Naive thymus-derived CD8-positive, alpha-beta T cell (primary cell): ENCODE measurements at places on chromosomes 3 and 15. TPM values are rescaled to one million over a fixed set of nuclear protein-coding genes. Genes with fewer than 3 reads are reported as not detected.
A peak's percentile ranks its signal among the peaks of the same experiment; 100 is the strongest.

GRCh38 chr15:44670087-44670950, 6.9 kb upstream of the SPG11 start:
- H3K27ac ChIP-seq, result peak overlapping the region; percentile 91
- peaks cover 90% of the 10 kb centered on the region for H3K4me1 ChIP-seq
- peak overlapping the region; percentile 49 for H3K4me3 ChIP-seq
- H3K27me3 ChIP-seq, result no peaks in the 10 kb centered on the region
- H3K36me3 ChIP-seq, result peaks cover 4% of the 10 kb centered on the region

GRCh38 chr3:140438736-140439470, 239.0 kb upstream of the TRIM42 start:
- H3K36me3 ChIP-seq, result no peaks in the 10 kb centered on the region
- H3K27ac ChIP-seq, result no peak overlapping the region
- no peaks in the 10 kb centered on the region for H3K4me1 ChIP-seq
- no peak overlapping the region for H3K4me3 ChIP-seq
- no peak for DNase-seq

DNA sequence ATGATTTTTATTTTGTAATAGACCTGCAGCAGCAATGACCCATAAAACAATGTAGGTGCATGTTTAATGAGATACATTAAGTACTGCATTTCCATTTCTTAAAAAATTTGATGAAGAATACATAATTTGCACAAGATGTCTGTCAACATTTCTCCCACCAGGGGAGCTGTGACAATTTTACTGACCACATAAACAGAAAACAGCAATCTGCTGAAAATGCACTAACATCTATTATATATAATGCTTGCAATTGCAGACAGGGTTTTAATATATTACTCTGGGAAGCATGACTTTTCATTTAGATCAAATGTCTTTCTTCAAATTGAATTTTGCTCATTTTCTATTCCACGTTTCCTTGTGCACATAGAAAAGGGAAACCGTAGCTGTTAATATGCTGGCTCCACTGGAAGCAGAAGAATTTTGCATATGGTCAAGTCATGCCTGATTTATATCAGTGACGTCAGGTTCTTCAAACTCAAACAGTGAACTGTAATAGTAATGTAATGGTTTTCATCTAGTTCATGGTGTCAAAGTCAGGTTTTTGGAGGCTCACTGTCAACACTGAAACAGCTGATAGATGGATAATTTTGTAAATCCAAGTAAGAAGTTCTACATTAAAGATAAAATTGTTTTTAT, 79.8 kb upstream of the IGF1R start:
- DNase-seq, result no peak
- no peak overlapping the region for H3K27ac ChIP-seq
- no peaks in the 10 kb centered on the region for H3K4me1 ChIP-seq
- no peak overlapping the region for H3K4me3 ChIP-seq

DNA sequence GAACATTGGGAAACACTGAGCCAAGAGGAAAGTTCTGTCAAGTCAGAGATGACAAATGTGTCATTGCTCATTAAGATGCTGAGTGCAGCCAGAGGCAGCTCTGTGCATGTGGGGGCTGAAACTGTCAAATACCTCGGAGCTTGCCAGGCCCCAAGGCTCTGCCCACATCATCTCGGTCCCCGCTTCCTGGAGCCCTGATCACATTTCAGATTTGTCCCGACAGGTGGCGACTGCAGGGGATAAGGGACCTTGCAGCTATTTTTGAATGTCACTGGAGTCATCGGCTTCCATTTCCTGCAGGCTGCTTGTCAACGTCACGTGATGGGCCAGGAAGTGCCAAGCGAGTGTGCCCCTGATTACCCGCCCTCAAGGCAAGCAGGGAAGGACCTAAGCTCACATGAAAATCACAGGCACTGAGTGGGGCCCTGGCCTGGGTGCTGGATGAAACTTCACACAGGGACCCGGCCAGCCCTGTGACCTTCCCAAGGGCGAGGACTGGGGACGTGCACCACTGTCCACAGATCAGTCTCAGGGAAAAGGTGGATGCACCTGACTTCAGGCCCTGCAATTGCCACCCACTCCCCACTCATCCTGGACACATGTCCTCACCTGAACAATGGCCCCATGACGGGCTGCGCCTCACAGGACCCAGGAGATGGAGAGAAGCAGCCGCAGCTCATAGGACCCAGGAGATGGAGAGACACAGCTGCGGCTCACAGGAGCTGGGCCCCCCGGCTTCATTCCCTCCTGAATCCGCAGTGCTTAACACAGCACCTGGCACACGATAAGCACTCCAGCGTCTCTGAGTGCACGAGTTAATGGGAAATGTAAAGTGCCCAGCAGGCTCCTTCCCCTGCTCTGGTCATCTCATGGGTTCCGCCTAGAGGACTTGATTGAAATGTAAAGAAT, 73.4 kb downstream of the NUP210 start:
- peaks cover 5% of the 10 kb centered on the region for H3K36me3 ChIP-seq
- H3K27ac ChIP-seq, result peak overlapping the region; percentile 92
- H3K4me1 ChIP-seq, result peaks cover 65% of the 10 kb centered on the region
- peak overlapping the region; percentile 62 for H3K4me3 ChIP-seq
- no peaks in the 10 kb centered on the region for H3K27me3 ChIP-seq
- DNase-seq, result peak; percentile 88

DNA sequence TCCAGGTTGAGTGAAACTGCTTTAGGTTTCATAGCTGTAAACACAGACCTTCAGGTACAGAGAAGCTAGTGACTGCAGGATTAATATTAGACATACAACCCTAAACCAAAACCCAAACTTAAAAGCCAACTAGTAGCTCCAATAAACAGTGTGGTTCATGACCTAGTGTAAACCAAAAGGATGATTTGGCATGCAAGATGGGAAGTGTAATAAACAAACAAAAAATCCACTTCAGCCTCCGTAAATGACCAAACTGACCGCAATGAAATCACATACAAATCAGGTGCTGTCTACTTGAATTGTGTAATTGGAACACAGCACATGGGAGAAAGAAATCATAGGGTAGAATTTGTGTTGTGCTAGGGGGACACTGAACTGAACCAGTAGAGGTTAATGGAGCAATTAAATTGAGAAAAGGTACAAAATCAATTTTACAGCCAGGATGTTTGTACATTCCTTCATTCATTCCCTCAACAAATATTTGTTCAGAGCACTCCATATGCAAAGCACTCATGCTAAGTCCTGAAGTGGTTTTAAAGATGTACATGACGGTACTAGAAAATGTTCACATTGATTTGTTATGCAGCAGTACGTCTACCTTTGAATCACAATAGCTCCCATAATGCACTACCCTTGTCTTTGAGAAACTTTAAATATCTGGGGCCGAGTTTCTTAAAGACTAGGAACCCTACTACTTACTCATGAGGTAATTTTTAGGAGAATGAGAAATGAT, 21.4 kb upstream of the CHST2 start:
- H3K4me3 ChIP-seq, result no peak overlapping the region
- H3K4me1 ChIP-seq, result no peaks in the 10 kb centered on the region
- DNase-seq, result no peak
- H3K27me3 ChIP-seq, result no peaks in the 10 kb centered on the region
- H3K27ac ChIP-seq, result no peak overlapping the region
- peaks cover 4% of the 10 kb centered on the region for H3K36me3 ChIP-seq

DNA sequence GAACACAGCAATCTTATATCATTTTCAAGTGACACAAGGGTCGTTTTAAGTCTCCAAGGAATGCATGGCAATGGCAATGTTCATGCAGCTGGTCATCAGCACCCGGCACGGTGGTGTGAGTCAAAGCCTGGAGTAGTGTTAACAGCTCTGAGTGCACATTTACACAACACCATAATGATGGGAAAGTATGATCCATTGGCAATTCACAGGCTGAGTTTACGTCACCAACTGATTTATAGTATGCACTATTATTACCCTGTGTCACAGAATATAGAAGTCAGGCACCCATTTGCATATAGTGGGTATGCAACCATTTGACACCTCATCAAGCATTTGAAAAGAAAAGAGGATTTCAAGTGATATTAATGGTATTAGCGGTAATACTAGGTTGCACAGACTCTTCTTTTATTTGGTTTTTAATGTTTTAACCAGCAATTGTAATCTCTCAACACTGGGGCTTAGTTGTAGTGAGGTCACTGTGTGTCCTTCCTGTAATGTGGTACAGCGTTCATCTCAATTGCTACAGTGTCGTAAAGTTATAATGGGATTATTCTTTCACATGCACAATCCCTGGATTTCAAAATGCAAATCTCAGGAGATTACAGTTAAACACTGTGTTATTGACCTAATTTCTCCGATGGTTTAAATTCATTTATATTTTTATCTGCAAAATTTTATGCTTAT, 113.8 kb downstream of the C3orf38 start:
- H3K4me1 ChIP-seq, result no peaks in the 10 kb centered on the region
- no peak overlapping the region for H3K27ac ChIP-seq
- DNase-seq, result no peak

- H3K27ac ChIP-seq, result peak overlapping the region; percentile 57
- H3K4me3 ChIP-seq, result no peak overlapping the region
- H3K27me3 ChIP-seq, result no peaks in the 10 kb centered on the region
- peaks cover 13% of the 10 kb centered on the region for H3K4me1 ChIP-seq
Measured at GRCh38 chr3:67704322-67704721, 49.9 kb upstream of the SUCLG2 start.

- no peak overlapping the region for H3K27ac ChIP-seq
- H3K4me1 ChIP-seq, result peaks cover 2% of the 10 kb centered on the region
- no peak for DNase-seq
- peaks cover 20% of the 10 kb centered on the region for H3K27me3 ChIP-seq
- H3K36me3 ChIP-seq, result peaks cover 1% of the 10 kb centered on the region
Measured at GRCh38 chr15:92499731-92500530, 106.2 kb downstream of the ST8SIA2 start.

GRCh38 chr15:100259266-100259665, 82.5 kb downstream of the ADAMTS17 start:
- H3K27ac ChIP-seq, result no peak overlapping the region
- no peak overlapping the region for H3K4me3 ChIP-seq
- H3K36me3 ChIP-seq, result peaks cover 24% of the 10 kb centered on the region
- no peak for DNase-seq
- peaks cover 4% of the 10 kb centered on the region for H3K4me1 ChIP-seq

- no peak overlapping the region for H3K4me3 ChIP-seq
- no peaks in the 10 kb centered on the region for H3K36me3 ChIP-seq
- DNase-seq, result no peak
- H3K27ac ChIP-seq, result no peak overlapping the region
- H3K27me3 ChIP-seq, result peaks cover 20% of the 10 kb centered on the region
Measured at GRCh38 chr3:144112437-144112836, 140.8 kb downstream of the DIPK2A start.

GRCh38 chr3:24506966-24507775, 12.5 kb upstream of the THRB start:
- H3K36me3 ChIP-seq, result no peaks in the 10 kb centered on the region
- H3K4me3 ChIP-seq, result no peak overlapping the region
- H3K27ac ChIP-seq, result no peak overlapping the region

DNA sequence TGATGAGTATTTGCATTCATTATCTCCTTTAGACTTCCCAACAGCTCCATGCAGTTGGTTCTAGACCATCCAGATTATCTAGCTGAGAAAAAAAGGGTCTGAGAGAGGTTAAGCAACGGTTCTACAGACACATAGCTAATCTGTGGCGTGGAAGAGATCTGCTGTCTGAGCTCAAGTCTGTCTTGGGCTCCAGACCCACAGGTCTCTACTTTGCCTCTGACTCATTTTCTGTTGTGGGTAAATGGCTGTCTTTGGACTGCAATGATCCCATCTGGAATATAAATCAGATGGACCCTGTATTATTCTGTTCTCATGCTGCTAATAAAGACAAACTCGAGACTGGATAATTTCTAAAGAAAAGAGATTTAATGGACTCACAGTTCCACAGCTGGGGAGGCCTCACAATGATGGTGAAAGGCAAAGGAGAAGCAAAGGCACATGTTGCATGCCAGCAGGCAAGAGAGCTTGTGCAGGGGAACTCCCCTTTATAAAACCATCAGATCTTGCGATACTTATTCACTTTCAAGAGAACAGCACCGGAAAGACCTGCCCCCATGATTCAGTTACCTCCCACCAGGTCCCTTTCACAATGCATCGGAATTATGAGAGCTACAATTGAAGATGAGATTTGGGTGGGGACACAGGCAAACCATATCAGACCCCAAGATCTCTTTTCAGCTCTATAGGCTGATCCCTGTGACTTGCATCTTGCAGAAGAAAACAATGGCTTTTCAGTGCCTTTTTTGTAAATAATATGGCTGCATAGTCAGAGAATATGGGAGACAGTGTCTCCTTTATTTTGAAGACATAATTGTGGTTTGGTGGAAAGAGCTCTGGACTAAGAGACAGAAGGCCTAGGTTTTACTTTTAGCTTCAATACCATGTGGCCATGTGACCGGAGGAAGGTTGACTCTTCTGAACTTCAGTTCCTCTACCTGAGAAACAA, 24.7 kb downstream of the CEMIP start:
- H3K27ac ChIP-seq, result no peak overlapping the region
- no peaks in the 10 kb centered on the region for H3K36me3 ChIP-seq
- peaks cover 19% of the 10 kb centered on the region for H3K4me1 ChIP-seq
- H3K4me3 ChIP-seq, result peak overlapping the region; percentile 57

DNA sequence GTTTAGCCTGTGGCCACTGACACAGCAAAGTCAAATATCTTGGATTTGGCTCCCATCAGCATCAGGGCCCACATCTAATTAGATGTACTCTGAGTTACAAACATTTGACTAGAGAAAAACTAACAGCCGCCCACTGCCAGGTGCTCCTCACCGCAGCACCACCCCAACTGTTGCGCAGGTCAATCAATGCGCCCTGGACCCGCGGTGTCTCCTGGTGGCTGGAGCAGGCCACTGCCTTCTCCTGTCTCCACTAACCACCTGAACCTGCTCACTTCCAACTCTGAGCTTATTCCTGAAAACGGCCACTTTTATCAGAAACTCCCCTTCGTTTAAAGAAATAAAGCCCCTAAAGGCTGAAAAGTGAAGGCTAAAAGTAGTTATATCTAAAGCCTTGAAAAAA, 4.3 kb downstream of the RIOX2 start:
- H3K4me1 ChIP-seq, result peaks cover 84% of the 10 kb centered on the region
- H3K36me3 ChIP-seq, result peaks cover 42% of the 10 kb centered on the region
- H3K4me3 ChIP-seq, result no peak overlapping the region
- no peak for DNase-seq

Gene SH3GL3
- not detected for total RNA-seq

Gene MUSTN1
- 3.4 TPM for total RNA-seq

Gene ROBO1
- total RNA-seq, result 16.3 TPM

Gene GCSAM
- 15.1 TPM for total RNA-seq

Gene CYP1A1
- 0.18 TPM for total RNA-seq

Gene CD86
- total RNA-seq, result 0.83 TPM

Gene SLC12A6
- 130 TPM for total RNA-seq

Gene STRIT1
- total RNA-seq, result not detected

Gene TM4SF4
- not detected for total RNA-seq

Gene GABPB1
- total RNA-seq, result 29.9 TPM

Gene TPRG1
- total RNA-seq, result 5.3 TPM

Gene SEMA3G
- total RNA-seq, result not detected
